ENCODE measurements at places on chromosomes 16 and 17.

DNA sequence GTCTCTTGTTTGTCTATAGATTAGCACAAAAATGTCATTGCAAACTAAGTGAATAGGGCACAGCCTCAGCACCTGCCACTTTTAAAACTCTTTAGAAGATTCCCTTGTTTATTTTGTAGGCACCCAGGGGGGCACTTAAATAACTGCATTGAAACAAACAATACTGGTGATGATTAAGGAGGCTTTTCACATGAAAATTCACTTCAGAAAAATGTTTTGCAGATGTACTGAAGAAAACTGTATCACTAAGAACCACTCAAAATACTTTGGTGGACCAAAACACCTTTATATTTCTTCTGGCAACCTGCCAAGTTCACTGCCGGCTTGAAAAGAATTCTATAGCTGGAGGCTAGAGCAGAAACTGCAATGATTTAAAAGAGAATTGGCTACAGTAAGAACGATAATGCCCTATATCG, 281.5 kb downstream of the TOX3 start:
- DNase-seq: no peak

DNA sequence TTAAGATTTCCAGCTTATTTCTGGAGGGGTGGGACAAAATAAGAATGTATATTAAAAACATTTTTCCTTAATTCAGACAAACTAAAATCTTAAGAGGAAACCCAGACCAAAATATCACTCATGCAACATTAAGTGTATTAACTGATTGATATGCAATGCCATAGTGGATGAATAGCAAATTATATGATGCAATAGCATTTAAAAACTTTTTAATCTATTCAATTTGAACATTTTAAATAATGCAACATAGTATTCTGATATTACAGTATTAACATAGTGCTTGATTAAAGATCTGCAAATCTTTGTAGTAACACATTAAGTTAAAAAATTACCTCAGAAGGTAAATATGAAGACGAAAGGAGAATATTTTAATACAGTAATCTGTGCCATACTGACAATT, 15.3 kb upstream of the INTS2 start:
- no peak for DNase-seq

GRCh38 chr16:22103441-22103840, 11.1 kb downstream of the VWA3A start:
- no peak for DNase-seq

DNA sequence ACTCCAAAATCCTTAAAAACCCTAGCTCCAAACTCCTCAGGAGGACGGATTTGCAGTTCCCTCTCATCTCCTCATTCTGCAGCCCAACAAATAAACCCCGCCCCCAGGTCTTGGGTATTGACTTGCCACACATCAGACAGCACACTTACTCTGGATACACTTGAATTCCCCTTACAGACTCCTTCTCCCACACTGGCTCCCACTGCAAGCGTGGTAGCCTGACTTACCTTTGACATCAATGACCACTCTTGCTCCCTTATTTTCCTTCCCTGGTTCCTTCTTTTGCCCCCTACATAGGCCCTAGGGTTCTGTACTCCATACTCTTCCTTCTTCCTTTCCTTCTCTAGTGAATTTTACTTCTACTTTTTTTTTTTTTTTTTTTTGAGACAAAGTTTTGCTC, 7.5 kb downstream of the RFFL start:
- DNase-seq: no peak

DNA sequence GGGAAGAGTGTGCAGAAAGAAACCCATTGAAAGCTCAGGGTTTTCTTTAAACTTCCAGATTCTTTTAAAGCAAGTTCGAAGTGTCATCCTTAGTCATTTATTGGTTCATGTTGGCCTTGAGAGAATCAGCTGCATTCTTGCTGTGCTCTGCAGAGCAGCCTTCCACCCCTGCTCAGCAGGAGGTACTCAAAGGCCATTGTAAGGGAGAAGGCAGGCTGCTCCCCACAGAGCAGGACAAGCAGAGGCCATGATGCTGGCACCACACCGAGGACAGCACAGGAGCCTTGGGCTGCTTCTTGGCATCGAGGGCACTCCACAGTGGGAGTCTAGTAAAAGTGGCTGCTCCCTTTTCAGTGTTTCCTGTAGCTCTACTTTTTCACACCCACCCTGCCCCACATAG, 29.6 kb downstream of the NMT1 start:
- no peak for DNase-seq

DNA sequence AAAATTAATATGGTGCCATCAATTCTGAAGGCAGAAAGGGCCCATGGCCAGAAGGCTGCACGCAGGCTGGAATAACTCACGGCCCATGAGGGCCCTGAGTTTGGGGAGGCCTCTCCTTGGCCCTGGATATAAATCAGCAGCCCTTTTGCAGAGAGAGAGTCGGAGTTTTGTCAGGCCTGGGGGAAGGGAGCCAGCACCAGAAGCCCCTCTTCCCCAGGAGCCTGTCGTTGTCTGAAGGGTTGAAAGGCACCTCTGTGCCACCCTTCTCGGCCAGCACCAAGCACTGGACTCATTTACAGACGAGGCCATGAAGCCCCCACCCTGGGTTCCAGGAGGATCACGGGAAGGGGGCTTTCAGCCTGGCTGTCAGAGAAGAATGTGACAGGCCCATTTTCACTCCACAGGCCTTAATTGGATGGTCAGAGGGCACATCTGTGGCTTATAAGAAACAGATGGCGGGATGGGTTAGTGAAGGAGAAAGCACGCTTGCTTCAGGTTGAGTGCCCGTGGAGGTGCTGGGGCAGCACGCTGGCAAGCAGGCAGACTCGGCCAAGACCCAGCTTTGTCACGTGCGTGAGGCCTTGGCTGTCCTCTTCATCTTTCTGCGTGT, 140.6 kb downstream of the CLEC16A start:
- no peak for DNase-seq

GRCh38 chr16:85072947-85073346, 39.3 kb downstream of the CIBAR2 start:
- no peak for DNase-seq

DNA sequence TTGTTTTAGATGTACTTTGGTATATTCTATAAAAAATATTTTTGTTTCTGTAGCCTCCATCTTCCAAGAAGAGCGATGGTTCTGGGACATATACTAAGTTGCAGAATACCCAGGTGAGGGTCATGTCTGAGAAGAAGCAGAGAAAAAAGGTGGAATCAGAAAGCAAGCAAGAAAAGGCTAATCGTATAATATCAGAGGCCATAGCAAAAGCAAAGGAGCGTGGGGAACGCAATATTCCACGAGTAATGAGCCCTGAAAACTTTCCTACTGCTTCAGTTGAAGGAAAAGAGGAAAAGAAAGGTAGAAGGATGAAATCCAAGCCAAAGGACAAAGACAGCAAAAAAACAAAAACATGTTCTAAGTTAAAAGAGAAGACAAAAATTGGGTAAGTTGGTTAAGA, 154.6 kb downstream of the CHD9 start:
- DNase-seq: no peak

GRCh38 chr17:32470405-32471167, 16.2 kb upstream of the CDK5R1 start:
- DNase-seq: no peak

GRCh38 chr17:17714261-17714866, 33.1 kb downstream of the RAI1 start:
- no peak for DNase-seq

GRCh38 chr17:66614469-66614868, 220.4 kb upstream of the CACNG5 start:
- DNase-seq: no peak

GRCh38 chr17:16314189-16314588, 39.1 kb downstream of the CENPV start:
- no peak for DNase-seq

DNA sequence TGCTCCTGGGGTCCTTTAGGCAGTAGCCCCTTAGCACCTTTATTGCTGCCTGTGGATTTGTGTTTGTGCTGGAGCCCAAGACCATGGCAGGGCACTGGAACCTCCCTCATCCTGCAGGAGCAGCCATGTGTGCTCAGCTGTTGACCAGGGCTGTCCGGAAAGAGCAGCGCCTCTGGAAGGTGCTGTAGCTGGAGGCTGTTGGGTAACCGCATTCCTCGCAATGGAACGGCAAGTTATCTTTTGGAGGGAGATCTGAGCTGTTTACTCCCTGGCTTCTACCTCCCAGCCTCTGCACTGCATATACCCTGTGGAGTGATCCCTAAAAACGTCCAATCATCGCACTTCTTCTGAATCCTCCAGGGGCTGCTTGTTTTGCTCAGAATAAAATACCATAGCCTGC, 291.0 kb downstream of the SNX29 start:
- DNase-seq: no peak

- no peak for DNase-seq
These were observed 53.7 kb downstream of the MAP2K6 start for GRCh38 chr17:69468207-69468606.

DNA sequence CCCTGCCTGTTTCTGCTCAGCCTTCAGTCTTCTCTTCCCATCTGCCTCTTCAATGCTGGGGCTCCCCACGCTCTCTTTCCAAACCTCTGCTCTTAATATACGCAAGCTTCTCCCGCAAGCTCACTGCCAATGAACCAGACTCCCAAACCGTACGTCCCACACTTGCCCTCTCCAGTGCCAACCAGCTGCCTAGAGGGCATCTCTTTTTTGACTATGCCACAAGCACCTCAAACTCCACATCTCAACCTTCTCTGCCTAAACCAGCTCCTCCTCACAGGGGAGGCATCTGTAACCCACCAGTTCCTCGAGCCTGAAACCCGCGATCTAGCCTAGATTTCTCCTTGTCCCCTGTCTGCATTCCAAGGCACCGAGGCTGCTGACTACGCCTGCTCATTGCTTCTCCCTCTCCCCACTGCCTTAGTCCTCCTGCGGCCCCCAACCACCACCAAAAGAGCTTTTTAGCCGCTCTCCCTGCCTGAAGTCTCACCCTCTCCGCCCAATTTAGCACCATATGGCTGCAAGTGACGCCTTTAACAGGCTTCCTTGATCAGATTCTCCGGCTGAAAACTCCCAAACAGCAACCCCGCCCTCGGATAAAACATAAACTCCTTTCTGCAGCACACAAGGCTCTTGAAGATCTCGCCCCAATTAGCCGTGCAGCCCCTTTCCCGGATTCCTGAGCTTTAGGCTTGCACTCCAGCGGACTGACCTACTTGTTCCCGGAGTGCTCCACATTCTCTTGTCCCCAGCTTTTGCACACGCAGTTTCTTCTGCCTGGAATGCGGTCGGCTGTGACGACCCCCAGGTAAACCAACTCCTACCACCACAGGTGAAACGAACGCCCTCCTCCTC, 1.5 kb downstream of the GGA2 start:
- no peak for DNase-seq

- DNase-seq: no peak
These were observed 2.9 kb downstream of the SRSF2 start for GRCh38 chr17:76734080-76734840.

DNA sequence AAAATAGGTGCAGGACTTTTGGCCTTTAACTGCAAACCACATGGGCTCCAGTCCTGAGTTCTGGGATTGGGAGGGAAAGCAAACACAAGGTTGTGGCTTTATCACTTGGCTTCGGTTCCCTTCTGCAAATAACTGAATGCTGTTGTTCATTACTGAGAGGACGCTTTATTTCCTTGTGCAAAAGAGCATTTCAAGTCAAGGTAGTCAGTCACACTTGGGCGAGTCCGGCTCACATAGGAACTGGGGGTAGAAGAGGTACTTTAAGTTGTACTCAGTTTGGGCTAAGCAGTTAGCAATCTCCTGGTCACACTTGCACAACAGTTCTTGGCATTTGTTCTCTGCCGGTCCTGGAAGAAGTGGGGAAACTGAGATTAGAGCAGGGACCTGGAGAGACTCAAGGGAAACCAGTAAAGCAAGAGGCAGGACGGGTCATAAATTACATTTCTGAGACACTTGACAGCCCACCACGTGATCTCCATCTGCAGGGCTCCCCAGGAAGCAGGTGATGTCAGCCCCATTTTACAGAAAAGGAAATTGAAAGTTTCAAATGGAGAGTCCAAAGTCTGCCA, 21.6 kb downstream of the PLA2G10 start:
- no peak for DNase-seq

DNA sequence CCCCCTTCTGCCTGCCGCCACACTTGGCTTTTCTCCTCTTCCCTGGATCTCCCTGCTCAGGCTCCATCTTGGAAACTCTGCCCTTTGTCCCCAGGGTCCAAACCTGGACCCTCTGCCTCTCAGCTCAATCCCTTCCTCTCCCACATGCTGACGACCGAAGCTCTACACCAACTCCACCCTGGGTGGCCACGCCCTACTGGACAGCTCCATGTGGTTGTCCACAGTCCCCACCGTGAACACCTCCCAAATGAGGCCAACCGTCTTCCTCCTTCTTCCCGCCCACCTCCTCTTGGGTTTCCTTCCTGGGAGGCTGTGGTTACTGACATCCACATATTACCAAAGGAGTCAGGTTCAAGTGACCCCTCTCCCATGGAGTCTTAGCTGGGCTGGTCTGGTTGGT, 22.6 kb upstream of the MLKL start:
- no peak for DNase-seq

DNA sequence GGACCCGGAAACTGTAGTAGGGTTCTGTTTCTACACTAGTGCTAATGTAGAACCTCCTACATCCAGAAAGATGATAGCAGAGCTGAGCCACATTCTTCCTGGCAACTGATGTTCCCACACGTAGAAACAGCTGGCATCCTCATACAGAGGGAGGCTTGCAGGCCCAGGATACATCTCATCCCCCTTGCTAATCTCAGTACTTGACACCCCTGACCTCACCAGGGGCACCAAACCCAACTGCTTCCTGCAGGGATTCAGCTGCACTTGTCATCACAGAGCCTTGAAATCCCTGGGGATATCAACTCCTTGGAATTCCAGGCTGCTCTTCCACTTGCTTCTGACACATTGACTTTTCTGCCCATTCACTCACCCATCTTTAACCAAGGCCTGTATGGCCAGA, 75.2 kb upstream of the HSBP1 start:
- no peak for DNase-seq

DNA sequence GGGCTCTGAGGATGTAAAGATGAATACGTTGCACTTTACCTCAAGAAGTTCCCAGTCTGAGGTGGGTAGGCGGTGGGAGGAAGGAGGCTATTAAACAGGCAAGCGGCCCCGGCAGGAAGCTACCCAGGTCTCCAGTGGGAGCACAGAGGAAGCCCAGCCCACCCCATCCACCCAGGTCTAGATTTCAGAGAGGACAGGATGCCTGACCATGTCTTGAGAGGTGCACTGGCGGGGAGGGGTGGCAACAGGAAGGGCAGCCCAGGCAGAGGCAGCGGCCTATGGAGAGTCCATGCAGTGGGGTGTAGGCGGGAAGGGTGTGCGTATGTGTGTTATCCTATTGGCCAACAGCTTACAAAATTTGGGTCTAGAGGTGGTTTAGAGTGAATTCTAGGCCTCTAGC, 13.9 kb downstream of the SARM1 start:
- no peak for DNase-seq

Measured in activated CD4-positive, alpha-beta T cell treated with anti-CD3 and anti-CD28 coated beads, Interleukin-2, amount 50 U/mL, for 1 hour (primary cell).